D341Med (cell line): ENCODE measurements at places on chromosomes 16 and 17.

DNA sequence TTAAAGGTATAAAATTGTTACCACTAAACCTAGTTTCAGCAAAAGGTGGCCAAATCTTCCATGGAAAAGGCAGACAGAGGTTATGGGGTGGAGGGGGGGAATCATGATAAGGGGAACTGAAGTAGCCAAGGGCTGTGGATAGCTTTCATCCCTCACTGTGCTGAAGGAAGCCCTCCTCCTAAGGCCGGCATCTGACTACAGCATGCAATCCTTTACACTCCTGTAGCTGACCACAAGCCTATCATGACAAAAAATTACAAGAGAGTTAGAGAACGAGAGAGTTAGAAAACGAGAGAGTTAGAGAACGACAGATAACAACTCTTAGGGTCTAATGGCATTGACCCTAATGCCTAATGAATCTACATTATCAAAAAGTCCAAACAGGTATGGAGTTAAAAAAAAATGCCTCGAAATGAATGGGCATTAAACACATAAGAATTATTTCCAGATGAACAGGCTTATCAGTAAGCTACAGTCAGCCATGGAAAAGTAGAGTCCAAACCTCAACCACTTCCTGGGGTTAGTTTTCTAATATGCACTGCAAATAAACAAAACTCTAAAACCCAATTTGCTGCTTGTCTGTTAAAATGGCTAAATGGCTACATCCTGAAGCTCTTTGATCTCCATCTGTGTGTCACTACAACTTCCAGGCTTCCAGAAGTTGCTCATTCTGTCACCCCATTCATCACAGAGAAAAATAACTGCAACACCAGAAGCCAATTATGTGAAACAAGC, 29.7 kb downstream of the DUSP14 start:
- DNase-seq: no peak

GRCh38 chr16:27520982-27521673, 28.6 kb downstream of the GTF3C1 start:
- DNase-seq: no peak

DNA sequence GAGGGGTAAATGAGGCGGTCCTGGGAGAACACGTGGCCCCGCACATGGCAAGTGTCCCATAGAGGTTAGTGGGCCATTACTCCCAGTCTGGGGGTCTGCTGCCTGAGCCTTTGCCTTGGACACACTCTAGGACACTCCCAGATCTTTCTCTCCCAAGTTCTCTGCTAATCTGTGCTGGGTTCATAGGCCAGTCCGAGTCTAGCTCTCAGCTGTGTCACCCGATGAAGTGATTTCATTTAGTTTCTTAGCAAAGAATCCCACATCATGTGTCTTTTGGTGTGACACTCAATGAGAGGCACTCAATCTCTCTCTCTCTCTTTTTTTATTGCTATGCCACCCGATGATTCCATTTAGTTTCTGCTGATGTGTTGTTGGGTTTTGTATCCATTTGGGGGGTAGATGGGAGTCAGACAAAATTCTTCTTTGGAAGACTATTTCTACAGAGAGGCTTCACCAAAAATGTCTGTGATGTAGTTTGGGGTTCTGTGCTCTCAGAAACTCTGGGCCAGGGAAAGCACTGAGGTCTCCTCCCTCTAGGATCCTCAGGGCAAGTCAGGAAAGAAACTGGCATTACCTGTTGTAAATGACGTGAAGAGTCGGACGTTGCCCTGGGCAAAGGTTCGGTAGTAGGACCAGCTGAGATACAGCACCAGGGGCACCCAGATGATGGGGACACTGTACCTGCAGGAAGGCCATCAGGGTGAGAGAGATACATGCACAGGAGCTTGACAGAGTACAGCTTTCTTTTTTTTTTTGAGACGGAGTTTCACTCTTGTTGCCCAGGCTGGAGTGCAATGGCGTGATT, 25.2 kb upstream of the MLKL start:
- DNase-seq: peak; percentile 5

DNA sequence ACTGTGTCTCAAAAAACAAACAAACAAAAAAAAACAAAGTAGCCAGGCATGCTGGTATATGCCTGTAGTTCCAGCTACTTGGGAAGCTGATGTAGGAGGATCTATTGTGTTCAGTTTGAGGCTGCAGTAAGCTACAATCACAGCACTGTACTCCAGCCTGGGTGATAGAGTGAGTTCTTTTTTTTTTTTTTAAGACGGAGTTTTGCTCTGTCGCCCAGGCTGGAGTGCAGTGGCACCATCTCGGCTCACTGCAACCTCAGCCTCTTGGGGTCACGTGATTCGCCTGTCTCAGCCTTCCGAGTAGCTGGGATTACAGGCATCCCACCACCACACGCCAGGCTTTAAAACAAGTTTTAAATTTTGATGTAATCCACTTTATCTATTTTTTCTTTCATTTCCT, 80.2 kb upstream of the STAC2 start:
- DNase-seq: no peak

DNA sequence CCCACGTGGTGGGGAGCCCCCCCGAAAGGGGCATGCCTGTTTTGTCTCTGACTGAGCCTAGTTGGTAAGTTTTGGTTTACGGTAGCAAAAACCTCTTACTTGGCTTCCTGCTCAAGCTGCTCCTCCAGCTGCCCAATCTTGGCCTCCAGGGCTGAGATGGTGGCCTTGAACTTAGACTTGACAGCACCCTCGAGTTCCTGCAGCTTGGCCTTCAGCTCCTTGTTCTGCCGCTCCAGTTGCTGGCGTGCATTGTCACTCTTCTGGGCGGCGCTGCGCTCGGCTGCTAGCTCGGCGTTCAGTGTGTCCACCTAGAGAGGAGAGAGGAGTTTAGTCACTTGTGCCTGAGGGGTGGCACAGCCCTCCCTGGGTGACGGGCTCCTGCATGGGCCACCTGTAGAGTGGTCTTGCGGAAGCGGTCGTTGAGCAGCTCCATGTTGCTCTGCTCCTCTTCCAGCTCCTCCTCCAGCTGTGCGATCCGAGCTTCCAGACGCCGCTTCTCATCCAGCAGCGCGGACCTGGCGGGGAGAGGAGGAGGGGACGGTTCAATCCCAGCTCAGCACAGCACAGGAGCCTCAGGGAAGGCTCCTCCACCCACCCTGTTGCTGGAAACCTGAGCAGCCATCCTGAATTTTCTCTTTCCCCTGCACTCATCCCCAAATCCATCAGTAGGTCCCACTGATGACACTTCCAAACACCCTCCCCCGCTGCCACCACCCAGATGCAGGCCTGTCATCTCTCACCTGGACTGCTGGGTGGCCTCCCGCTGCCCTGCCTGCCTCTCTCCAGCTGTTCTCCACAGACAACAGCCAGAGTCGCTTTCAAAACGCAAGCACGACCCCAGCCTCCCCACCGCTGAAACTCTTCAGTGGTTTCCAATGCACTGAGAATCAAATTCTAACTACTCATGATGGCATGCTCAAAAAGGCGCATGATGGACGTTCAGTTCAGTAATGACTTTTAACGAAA, 44.6 kb downstream of the NDEL1 start:
- DNase-seq: no peak
